Stimulated activated CD8-positive, alpha-beta memory T cell treated with anti-CD3 and anti-CD28 coated beads, Interleukin-4, amount 100 ng/mL, for 24 hours (primary cell): ENCODE measurements at places on chromosomes 11 and 22.

DNA sequence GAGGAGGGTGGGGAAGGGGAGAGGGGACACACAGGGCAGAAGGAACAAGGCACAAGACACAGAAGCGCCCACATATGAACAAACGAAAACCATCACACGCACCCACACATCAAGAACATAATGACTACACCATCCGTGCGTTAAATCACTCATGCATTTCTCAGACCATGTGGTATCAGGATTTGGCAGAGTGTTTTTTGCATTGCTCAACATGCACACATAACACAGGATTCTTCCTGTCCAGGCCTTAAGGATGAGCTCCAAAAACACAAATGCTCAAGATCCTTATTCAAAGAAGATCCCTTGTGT, 309.5 kb downstream of the CADM1 start:
- DNase-seq: no peak

DNA sequence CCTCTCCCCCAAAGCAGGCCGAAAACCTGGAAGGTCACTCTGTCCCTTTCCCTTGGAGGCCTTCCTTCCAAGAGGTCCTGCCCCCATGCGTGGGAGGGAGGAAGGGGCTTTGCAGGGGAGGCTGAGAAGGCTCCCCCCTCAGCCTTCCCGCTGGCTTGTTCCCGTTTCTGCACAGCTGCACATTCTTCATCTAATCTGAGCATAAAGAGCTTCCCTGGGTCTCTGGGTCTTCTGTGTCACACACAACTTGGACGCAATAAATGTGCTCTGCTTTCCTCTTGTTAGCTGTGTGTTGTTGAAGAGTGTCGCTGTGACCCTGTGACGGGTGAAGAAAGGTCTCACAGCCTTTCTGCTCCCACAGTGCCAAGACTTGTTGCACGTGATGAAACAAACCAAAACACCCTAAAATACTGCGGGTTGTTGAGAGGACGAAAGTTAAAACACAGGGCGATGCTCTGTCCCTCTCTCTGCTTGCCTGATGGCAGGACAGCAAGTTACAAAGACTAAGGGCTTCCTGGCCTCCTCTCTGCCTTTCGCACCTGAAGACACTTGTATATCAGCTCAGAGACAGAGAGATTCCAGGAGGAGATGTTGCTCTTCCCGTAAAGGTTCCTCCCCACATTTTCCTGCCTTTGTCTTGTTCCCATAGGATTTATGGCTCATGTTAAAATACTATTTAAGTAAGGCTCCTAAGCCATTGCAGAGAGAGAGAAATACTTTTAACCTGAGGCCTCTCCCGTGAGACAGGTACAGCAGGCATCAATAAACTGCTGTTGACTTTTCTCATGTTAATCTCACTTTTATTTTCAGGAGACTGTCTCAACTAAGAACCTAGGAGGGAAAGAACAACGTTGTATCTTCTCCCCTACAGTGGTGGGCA, 15.4 kb upstream of the IFITM3 start:
- no peak for DNase-seq

GRCh38 chr11:129163714-129164164, 28.4 kb downstream of the ARHGAP32 start:
- no peak for DNase-seq

GRCh38 chr11:111748035-111748804, 18.0 kb downstream of the PPP2R1B start:
- no peak for DNase-seq

DNA sequence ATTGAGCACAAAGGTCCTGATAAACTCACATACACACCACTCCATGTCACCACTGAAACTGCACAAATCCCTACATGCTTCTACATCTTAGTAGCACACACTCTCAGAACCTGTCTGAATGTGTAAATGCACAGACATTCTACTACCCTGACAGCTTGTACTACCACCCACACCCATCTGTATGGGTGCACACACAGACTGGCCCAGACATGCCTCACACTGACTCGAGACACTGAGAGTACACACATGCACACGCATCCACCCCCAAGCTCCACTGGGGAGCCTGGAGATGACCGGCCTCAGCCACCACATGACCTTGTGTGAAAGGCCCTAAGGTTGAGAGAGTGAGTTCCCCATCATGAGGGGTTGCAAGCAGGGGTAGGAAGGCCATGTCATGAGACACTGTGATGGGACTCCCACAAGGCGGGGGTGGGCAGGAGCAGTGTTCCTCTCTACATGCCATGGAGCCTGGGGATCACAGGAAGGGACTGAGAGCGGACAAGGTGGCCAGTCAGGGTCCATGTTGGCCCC, 28.1 kb downstream of the ARAP1 start:
- DNase-seq: no peak
